Activated T-helper 17 cell treated with anti-CD3 and anti-CD28 coated beads, Interleukin-2, amount 50 U/mL, for 72 hours (primary cell): ENCODE measurements at places on chromosomes 1 and 21.

- H3K4me3 ChIP-seq: no peak overlapping the region
- peaks cover 9% of the 10 kb centered on the region for H3K4me1 ChIP-seq
- peak overlapping the region; percentile 84 for H3K27ac ChIP-seq
- peaks cover 99% of the 10 kb centered on the region for H3K36me3 ChIP-seq
These were observed 22.7 kb downstream of the UTP25 start for GRCh38 chr1:209850342-209850979.

DNA sequence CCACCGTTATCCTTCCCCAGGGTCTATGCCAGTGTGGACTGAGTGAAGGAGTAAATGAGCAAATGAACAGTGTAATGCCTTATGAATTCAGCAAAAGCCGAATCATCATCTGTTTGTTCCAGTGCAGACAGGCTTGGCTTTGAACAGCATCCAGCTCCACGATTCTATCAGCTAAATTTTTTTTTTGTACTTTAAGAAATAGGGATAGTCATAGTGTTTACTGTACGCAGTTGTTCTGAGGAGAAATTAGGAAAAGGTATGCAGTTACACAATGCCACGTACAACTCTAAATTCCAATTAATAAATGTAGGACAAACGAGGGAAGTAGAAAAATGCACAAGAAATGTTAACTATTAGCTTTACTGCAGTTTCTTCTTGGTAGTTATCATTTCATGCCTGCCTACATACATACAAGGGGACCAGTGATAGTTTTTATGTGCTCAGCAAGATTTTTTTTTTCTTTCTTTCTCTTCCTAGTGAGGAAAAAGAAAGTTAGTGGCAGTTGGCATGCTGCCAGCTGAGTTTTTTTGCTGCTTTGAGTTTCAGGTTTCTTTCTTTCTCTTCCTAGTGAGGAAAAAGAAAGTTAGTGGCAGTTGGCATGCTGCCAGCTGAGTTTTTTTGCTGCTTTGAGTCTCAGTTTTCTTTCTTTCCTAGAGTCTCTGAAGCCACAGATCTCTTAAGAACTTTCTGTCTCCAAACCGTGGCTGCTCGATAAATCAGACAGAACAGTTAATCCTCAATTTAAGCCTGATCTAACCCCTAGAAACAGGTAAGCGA is at the start of gene IFI44L:
Gene IFI44L (plus strand): TSS at position 646 of the 777 bp plus-strand sequence. CDS start 7,468 bp downstream, outside the sequence.
- H3K4me3 ChIP-seq: peak within 1 kb of the TSS; percentile 78
- no peaks in the 10 kb centered on the region for H3K27me3 ChIP-seq
- ATAC-seq: peak; percentile 46
- H3K36me3 ChIP-seq: peaks cover 6% of the 10 kb centered on the region
- peak within 1 kb of the TSS; percentile 55 for H3K27ac ChIP-seq

- H3K4me1 ChIP-seq: no peaks in the 10 kb centered on the region
- H3K4me3 ChIP-seq: no peak overlapping the region
- H3K27ac ChIP-seq: no peak overlapping the region
- no peaks in the 10 kb centered on the region for H3K27me3 ChIP-seq
- no peaks in the 10 kb centered on the region for H3K36me3 ChIP-seq
- no peak for ATAC-seq
These were observed 104.8 kb downstream of the OMA1 start for GRCh38 chr1:58441699-58442098.

GRCh38 chr1:53532912-53533311 is 73.7 kb downstream of the DMRTB1 start:
- H3K27ac ChIP-seq: no peak overlapping the region
- ATAC-seq: no peak
- no peak overlapping the region for H3K4me3 ChIP-seq
- no peaks in the 10 kb centered on the region for H3K4me1 ChIP-seq
- H3K27me3 ChIP-seq: no peaks in the 10 kb centered on the region

DNA sequence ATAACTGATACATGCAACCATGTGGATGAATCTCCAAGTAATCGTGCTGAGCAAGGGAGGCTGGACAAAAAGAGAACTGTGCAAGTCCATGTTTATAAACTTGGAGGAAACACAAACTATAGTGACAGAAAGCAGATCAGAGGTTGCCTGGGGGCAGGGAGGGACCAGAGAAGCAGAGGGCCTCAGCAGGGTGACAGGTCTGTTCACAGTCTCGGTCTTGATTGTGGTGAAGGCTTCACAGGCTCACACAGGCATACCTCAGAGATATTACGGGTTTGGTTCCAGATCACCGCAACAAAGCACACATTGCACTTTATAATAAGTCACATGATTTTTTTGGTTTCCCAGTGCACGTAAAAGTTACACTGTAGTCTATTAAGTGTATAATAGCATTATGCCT is 28.5 kb downstream of the ACOT7 start:
- H3K4me1 ChIP-seq: peaks cover 8% of the 10 kb centered on the region
- no peaks in the 10 kb centered on the region for H3K27me3 ChIP-seq
- H3K4me3 ChIP-seq: peak overlapping the region; percentile 33
- no peaks in the 10 kb centered on the region for H3K36me3 ChIP-seq

GRCh38 chr1:184473176-184473966 is 86.5 kb downstream of the C1orf21 start:
- H3K36me3 ChIP-seq: no peaks in the 10 kb centered on the region
- peaks cover 25% of the 10 kb centered on the region for H3K27me3 ChIP-seq
- H3K27ac ChIP-seq: no peak overlapping the region
- H3K4me3 ChIP-seq: no peak overlapping the region

- H3K4me1 ChIP-seq: peaks cover 10% of the 10 kb centered on the region
- ATAC-seq: peak; percentile 88
These were observed 83.8 kb upstream of the HOOK1 start for GRCh38 chr1:59730759-59731478.

GRCh38 chr1:23421753-23422240 is 2.8 kb downstream of the TCEA3 start:
- H3K27me3 ChIP-seq: peaks cover 7% of the 10 kb centered on the region
- no peak for ATAC-seq
- peaks cover 17% of the 10 kb centered on the region for H3K4me1 ChIP-seq
- H3K27ac ChIP-seq: no peak overlapping the region
- H3K36me3 ChIP-seq: peaks cover 4% of the 10 kb centered on the region

DNA sequence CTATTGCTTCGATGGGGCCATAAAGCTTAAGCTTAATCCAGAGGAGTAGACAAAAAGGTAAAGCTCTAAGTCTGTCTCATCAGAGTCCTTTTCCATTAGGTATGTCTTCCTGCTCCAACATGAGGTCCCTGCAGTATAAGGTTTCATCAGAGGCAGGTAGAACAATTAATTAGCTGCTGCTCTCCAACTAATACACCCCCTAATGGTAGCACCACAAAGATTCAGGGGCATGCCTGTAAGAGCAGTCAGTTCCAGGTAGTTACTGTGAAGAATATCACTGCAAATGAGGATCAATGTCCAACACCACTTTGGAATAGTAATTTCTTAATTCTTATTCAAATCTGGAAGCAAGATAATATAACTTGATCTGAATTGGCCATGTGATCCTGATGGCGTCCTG is 160.3 kb upstream of the ESRRG start:
- ATAC-seq: no peak
- H3K27me3 ChIP-seq: no peaks in the 10 kb centered on the region
- no peaks in the 10 kb centered on the region for H3K4me1 ChIP-seq
- no peak overlapping the region for H3K27ac ChIP-seq
- no peak overlapping the region for H3K4me3 ChIP-seq

- H3K27me3 ChIP-seq: no peaks in the 10 kb centered on the region
- H3K4me3 ChIP-seq: no peak overlapping the region
- H3K4me1 ChIP-seq: no peaks in the 10 kb centered on the region
These were observed 18.8 kb downstream of the PPP1R12B start for GRCh38 chr1:202367271-202367670.

DNA sequence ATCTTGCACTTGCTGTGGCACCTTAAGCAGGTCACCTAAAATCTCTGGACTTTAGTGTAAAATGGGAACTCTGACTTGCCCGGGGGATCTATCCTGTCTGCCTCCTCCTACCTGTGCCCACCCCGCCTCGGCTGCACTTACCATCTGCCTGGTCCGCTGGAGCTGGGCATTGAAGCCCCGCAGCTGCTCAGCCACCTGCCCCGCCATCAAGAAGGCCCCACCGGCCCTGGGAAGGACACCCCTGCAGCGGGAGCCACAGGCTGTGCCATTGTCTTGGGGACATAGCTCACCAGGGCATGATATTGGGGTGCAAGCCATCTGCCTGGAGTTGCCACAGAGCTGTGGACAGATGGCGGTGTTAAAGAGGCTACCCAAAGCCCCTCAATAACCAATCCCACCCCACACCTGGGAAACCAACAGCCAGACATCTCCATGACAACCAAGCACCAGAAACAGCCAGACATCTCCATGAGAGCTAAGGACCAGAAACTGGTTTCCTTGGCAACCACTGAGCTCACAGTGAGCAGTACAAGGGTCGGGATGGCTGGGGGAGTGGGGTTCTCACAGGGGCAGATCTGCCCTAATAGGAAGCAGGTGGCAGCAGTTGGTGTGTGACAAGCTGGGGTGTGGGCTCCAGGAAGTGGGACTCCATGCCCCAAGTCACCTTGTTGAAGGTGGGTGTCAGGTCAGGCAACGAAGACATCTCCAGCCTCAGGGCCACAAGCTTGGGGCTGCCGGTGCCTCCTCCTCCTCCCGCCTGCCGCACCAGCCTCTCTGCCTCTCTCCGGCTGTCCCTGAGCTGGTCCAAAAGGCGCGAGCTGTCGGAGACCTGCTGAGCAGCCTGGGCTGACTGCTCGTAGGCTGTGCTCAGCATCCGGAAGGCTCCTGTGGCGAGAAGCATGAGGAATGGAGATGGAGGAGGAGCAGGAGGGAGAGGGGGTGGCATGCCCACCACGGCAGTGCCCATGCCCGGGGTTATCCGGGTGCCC is 29.1 kb downstream of the LAMB3 start:
- no peaks in the 10 kb centered on the region for H3K4me1 ChIP-seq
- no peak for ATAC-seq
- no peaks in the 10 kb centered on the region for H3K27me3 ChIP-seq
- no peak overlapping the region for H3K4me3 ChIP-seq

GRCh38 chr1:4002061-4002521 is 102.0 kb upstream of the C1orf174 start:
- H3K4me3 ChIP-seq: no peak overlapping the region
- H3K4me1 ChIP-seq: no peaks in the 10 kb centered on the region
- no peak overlapping the region for H3K27ac ChIP-seq
- ATAC-seq: no peak

GRCh38 chr1:228968891-228969606 is 233.8 kb downstream of the RHOU start:
- H3K4me1 ChIP-seq: no peaks in the 10 kb centered on the region
- H3K4me3 ChIP-seq: no peak overlapping the region
- no peaks in the 10 kb centered on the region for H3K27me3 ChIP-seq
- no peak overlapping the region for H3K27ac ChIP-seq

- H3K27me3 ChIP-seq: no peaks in the 10 kb centered on the region
- peaks cover 79% of the 10 kb centered on the region for H3K36me3 ChIP-seq
- peak overlapping the region; percentile 65 for H3K27ac ChIP-seq
- peak; percentile 59 for ATAC-seq
These were observed 24.1 kb downstream of the GPR3 start for GRCh38 chr1:27416387-27417111.

GRCh38 chr1:231183639-231184590 is 22.1 kb downstream of the TRIM67 start:
- H3K4me1 ChIP-seq: no peaks in the 10 kb centered on the region
- H3K27me3 ChIP-seq: peaks cover 45% of the 10 kb centered on the region
- H3K27ac ChIP-seq: no peak overlapping the region
- no peak overlapping the region for H3K4me3 ChIP-seq
- no peak for ATAC-seq

- no peaks in the 10 kb centered on the region for H3K27me3 ChIP-seq
- peaks cover 100% of the 10 kb centered on the region for H3K36me3 ChIP-seq
- no peak for ATAC-seq
These were observed 49.6 kb upstream of the PSMG1 start for GRCh38 chr21:39232861-39233291.

DNA sequence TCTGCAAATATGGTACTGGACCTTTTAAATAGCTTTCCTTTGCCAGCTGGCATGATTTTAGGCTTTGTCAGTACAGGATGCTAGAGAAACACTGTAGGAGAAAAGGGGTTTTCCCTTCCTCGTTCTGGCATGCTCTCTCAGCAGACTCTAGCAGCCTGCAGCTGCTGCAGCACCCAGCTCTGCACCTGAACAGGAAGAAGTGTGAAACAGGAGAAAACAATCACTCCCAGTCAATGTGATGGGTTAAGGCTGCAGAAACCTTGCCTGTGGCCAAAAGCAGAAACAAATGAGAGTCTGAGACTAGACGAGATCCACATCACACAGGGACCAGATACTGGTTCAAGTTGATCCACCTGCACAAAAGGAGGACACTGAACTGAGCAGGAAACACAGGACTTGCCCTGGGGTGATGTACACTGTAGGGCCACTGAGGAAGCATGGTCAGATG is 21.2 kb downstream of the OVGP1 start:
- peak overlapping the region; percentile 23 for H3K27ac ChIP-seq
- peaks cover 7% of the 10 kb centered on the region for H3K4me1 ChIP-seq
- H3K27me3 ChIP-seq: no peaks in the 10 kb centered on the region
- ATAC-seq: peak; percentile 78
- no peaks in the 10 kb centered on the region for H3K36me3 ChIP-seq

- H3K27me3 ChIP-seq: peaks cover 23% of the 10 kb centered on the region
- no peak overlapping the region for H3K4me3 ChIP-seq
- H3K4me1 ChIP-seq: no peaks in the 10 kb centered on the region
- no peak for ATAC-seq
- no peak overlapping the region for H3K27ac ChIP-seq
- no peaks in the 10 kb centered on the region for H3K36me3 ChIP-seq
These were observed 56.3 kb upstream of the NFASC start for GRCh38 chr1:204814166-204814884.

DNA sequence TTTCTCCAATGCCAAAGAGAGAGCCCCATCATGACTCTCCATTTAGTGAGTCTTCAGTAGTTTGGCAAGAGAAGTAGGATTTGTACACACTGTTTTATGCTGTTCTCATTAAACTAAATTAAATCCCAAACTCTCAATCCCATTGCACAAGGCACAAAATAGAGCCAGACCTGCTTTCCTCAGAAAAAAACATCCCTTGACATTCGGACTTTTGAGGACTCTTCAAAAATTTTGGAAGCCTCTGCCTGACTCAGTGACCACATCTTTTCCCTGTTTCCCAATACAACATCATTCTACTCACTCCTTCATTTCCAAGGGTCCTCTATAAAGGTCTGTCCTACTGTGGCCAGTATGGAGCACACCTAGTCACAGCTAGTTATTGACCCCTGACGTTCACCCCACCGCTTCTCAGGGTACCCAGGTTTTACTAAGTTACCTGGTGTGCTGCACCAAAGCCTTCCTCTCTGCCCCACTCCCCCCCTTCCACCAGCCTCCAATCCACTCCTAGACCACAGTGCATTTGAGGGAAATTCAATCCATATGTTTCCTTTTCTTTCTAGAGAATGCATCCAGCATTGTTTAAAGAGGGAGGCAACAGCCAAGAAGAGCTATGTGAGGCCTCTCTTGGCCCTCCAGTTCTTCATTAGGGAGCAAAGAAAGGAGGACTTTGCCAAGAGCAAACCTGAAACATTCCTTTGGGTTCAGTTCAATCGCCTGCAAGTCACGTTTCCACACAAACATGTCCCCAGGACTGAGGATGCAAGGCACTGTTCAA is 428.7 kb downstream of the PLPP3 start:
- ATAC-seq: no peak
- H3K36me3 ChIP-seq: no peaks in the 10 kb centered on the region
- no peaks in the 10 kb centered on the region for H3K4me1 ChIP-seq
- no peak overlapping the region for H3K27ac ChIP-seq
- no peak overlapping the region for H3K4me3 ChIP-seq
- H3K27me3 ChIP-seq: peaks cover 11% of the 10 kb centered on the region

- ATAC-seq: no peak
- H3K4me3 ChIP-seq: no peak overlapping the region
- H3K27me3 ChIP-seq: peaks cover 7% of the 10 kb centered on the region
- H3K36me3 ChIP-seq: no peaks in the 10 kb centered on the region
These were observed 31.1 kb downstream of the PROK1 start for GRCh38 chr1:110481968-110482623.
